ENCODE measurements at places on chromosomes 6 and 20.

- no peak for DNase-seq
Observed at GRCh38 chr6:44059359-44060346, 67.6 kb downstream of the MRPL14 start.

GRCh38 chr6:33812669-33813068 is 8.9 kb upstream of the MLN start:
- peak; percentile 52 for DNase-seq

DNA sequence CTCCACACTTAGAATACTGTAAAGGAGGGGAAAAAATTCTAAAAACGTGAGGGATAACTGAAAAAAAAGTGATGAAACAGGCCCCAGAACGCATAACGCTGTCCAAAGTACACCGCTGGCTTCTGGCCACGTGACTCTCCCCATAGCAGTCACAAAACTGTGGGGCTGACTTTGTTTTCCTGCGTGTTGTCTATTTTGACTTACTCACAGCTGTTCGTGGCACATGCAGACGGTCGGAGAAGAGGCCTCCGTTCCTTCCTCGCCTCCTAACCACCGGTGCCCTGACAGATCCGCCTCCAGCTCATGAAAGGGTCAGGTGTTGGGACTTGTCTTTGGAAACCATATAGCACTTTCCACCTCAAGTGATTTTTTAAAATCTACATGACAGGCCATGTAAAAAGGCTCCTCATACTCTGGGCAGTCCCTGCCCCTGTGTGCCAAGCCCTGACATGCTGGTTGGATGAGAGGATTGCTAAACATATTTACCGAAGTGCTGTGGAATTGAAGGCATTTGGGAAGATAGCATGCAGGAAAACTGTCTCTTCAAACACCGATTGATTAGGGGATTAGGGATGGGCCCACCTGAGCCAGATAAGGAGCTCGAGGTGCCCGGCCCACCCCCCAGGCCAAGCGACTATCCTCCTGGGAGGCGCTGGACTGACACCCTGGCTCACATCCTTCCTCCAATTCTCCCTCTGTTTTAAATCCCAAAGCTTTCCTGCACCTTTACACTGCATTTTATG is 54.8 kb downstream of the DACT2 start:
- no peak for DNase-seq

DNA sequence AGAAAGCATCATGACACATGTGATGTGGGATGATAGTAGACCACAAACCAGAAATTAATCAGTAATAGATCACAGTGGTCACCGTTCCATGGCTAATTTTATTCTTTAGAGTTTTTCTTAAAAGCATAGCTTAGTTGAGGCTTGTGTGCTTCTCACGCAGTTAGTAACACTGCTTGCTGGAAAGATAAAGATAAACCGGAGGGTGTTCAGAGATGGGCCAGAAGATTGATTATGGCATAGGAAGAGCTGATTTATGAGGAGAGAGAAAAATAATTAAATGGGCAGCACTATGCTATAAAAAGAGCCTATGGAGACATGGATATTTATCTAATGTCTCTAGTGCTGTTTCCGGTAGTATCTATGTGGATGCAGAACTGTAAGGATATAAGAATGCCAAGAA is 173.6 kb downstream of the MMS22L start:
- no peak for DNase-seq

GRCh38 chr6:162538643-162539064 is 188.9 kb downstream of the PRKN start:
- no peak for DNase-seq

DNA sequence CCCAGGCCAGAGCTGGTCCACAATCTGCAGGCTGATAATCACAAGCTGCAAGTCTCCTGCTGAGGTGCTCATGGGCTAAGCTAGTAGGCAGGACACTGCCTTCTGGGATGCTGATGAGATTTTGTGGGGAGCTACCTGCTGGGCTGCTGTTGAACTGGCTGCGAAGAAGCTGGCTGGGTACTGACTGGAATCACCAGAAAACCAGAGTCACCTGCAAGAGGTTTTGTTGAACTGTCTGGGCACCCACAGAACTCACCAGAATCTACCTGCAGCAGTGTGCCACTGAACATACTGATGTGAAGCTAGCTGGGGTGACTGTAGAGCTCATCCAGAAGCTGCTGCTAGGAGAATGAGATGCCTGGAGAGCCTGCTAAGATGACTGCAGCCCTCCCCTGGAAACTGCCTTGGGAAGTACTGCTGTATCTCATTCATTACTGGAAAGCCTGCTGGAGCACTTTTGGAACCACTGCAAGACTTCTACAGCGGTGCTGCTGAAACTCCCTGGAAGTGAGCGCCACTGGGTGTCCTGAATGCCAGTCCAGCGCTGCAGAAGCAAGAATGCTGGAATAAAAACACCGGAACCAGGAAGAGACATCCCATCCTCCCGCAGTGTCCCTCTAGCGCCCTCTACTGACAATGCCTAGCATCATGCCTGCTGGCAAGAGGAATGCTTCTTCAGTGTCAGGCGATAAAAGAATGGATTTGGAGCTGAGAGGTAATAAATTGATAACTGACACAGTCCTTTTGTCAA is 64.9 kb upstream of the ARHGAP18 start:
- peak; percentile 66 for DNase-seq

DNA sequence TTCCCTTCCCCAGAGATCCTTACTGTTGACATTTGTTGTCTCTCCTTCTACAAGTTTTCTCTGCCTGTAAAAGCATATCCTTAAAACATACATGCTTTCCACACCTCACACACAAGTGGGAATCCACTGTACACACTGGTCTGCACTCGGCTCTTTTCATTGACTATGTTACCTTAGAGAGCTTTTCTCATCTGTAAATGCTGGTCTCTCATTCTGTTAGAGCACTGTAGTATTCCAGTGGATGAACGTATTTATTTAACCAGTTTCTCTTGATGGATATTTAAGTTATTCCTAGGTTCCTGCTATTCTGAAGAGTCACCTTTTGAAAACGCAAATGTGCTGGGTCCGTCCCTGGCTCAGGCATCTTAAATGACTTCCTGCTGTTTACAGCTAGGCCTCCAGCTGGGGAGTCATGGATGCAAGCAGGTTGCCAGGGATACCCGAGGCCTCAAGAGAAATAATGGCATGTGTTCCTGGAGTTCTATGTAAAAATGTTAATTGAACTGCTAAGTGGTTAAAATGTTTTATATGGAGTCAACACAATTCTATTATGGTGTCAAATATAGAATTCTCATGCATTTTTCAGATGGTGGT is 61.1 kb upstream of the TGM3 start:
- no peak for DNase-seq

- no peak for DNase-seq
Observed at GRCh38 chr20:1801225-1801928, 93.8 kb upstream of the SIRPA start.

- no peak for DNase-seq
Observed at GRCh38 chr6:77425671-77426070, 37.6 kb downstream of the HTR1B start.

DNA sequence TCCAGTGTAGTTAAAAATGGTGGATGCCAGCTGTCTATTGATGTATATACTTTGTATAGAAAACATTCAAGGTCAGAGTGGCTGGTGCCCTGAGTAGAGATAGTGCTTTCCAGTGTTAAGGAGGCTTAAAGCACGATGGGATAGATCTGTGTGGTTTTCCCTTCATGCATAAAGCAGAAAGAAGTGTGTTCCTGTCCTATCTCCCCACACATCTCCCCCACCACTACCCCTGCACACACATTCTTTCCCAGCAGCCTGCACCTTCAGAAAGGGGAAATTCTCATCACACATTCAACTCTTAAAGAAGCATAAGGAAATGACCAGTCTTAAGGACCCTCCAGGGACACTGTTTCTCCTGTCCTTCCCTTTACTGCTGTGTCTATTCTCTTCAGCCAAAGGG is 221.7 kb upstream of the TAB2 start:
- no peak for DNase-seq

GRCh38 chr6:117157448-117157847 is 107.9 kb upstream of the VGLL2 start:
- no peak for DNase-seq

DNA sequence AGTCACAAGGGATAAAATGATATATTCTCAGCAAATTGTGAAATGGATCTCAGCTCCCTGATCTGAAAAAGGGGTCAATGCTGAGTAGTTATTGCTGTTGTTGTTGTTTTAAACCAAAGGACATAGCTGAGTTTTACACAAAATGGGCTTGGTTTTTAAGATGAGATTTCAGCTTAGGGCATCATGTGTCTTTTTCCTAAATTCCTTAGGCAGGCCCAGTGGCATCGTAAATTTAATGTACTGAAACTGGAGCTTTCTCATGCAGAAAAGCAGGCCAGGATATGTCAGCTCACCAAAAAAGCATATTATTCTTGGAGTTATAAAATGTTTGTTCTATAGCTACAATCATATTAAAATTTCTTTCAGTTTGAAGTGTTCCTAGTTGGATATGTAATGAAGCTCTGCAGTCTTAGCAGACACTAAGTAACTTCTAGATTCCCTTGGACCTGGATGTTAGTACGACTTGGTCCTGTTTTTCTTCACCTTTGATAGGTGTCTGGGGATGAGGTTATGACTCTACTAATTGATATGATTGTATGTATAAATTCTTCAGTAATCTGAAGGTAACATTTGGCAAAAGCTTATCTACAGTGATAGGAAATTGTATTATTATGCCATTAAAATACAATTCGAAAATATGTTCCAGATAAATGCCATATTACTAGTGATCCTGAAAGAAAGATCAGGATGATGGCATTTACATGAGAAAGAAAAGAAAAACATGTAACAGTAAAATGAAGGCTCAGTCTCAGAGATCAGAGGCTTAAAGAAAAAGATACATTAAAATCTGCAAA is 663.3 kb downstream of the RFPL4B start:
- no peak for DNase-seq

DNA sequence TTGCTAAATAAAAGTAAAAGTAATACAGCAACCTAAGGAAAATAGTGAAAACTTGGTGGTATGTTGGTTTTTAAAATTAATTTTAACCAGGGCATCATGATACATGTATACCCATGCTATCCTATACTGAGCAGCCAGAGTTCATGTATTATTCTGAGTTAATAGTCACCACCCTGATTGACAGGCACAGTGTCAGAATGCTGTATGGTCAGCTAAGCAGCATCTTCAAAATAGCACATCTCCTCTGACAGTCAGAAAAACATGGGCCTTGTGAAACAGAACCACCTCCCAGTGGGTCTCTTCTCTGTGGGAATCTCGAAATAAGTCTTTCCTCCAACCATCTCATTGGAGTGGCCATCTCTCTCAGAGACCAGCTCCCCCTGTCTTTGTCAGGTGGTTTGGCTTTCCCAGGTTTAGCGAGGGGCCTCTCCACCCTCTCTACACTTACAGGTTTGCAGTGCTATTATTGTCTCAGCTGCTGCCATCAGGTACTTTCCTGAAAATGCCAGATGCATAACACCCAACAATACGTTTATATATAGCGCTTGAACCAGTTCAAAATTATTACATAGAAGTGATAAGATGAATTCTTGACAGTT is 47.1 kb upstream of the RNF8 start:
- peak; percentile 8 for DNase-seq

DNA sequence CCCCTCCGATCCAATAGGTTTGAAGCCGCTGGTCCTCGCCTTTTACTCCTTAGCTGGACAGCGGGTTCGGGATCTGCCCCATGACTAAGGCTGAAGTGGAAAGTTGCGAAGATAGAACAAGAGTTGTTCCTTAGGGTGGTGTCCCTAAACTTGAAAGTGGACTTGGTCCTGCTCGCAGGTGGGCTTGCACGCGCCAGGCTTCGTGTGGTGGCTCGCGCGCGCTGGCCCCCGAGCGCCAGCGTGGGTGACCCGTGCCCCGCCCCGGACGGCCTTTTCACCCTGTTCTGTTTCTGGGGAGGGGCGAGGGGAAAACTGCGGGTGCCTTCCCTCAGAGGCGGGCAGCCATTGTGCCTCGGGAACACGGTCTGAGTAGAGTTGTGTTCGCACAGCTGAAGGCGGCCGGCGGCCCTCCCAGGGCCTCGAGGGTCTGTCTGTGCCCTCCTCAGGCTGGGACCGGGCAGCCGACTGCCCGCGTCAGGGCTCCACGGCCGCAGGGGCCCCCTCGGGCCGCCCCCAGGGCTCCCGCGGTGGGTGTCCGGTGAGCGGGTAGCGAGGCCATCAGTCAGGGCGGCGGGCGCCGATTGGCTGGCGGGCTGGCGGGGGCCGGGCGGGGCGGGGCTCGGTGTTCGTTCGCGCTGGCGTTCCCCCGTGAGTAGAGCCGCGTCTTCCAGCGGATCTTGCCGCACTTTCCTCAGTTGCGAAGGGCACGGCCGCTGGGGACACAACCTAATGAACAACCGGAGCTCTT is 33.0 kb downstream of the RREB1 start:
- peak; percentile 51 for DNase-seq

DNA sequence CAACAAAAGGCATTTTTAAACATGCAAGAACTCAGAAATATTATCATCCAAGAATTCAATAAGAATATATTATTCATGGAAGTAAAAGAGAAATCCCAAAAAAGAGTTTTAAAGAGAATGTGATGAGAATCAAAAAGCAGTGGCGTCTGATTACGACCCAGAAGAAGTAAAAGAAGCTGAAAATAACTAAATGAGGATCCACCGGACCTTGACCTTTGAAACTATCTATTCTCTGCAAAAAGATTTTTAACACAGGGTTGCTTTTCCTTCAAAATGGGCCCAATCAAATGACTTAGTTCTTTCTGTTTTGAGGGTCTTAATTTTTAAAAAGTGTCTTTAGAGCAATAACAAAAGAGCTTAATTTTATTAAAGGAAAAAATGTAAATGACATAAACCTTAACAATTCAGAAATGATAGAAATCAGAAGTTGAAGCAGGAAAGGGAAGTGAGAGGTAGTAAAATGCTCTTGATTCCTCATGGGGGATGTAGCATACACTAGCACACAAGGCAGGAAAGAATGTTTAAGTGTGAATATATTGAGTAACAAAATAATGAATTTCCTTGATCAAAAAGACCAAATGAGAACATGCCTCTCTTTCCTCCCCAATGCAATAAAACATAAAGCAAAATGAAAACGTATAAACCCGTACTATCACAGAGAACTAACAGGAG is 223.1 kb upstream of the PRDM1 start:
- DNase-seq: no peak

- DNase-seq: no peak
Observed at GRCh38 chr6:169918954-169919549, 167.6 kb downstream of the ERMARD start.

GRCh38 chr6:45838996-45839395 is 176.7 kb downstream of the CLIC5 start:
- DNase-seq: no peak

GRCh38 chr20:63752411-63753101 is 13.0 kb downstream of the SLC2A4RG start:
- no peak for DNase-seq

- no peak for DNase-seq
Observed at GRCh38 chr6:86723151-86723550, 214.2 kb upstream of the HTR1E start.

DNA sequence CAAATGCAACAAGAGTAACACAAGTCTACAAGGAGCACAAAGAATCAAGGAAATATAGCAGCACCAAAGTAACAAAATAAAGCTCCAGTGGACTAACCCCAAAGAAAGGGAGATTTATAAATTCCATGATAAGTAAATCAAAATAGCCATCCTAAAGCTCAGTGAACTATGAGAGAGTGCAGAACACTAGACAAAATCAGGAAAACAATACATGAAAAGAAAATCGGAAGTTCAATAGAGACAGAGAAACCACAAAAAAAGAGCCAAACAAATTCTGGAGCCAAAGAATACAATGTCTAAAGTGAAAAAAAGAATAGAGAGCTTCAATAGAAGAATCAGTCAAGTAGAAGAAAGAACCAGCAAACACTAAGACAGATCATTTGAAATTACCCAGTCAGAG is 247.3 kb upstream of the TENT5A start:
- DNase-seq: no peak

Measured in PC-9 (cell line).